ENCODE measurements at places on chromosomes 2 and 18. TPM values are rescaled to one million over a fixed set of nuclear protein-coding genes. Genes with fewer than 3 reads are reported as not detected.

GRCh38 chr2:9703701-9704221 is 73.0 kb upstream of the YWHAQ start:
- no peak for DNase-seq

DNA sequence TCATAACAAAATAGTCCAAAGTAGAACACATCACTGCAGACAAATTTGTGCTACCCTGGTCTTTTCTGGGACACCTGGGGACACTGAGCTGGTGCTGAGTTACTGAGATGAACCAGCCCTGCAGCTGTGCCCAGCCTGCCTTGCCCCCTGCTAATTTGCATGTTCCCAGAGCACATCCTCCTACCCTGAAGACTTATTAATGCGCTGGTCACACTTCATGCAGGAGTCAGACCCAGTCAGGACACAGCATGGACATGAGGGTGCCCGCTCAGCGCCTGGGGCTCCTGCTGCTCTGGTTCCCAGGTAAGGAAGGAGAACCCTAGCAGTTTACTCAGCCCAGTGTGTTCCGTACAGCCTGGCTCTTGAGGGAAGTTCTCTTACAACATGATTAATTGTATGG is 1518.3 kb downstream of the RPIA start:
- DNase-seq: no peak

DNA sequence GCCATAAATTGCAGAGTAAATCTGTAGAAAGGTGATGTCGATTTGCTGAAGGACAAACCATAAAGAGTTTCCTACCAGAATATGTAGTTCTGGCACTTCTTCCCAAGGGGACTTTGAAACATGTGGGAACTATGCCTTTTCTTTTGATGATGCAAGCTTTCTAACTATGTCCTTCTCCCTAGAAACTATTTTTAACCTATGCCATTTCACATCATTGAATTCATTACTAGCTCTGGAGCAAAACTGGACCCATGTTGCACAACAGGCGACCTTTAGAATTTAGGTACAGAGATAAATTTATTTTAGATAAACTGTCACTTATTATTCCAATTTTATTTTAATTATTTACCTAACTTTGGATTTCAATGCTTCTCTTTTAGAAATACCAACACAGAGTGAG is 186.5 kb downstream of the CCDC102B start:
- DNase-seq: no peak

DNA sequence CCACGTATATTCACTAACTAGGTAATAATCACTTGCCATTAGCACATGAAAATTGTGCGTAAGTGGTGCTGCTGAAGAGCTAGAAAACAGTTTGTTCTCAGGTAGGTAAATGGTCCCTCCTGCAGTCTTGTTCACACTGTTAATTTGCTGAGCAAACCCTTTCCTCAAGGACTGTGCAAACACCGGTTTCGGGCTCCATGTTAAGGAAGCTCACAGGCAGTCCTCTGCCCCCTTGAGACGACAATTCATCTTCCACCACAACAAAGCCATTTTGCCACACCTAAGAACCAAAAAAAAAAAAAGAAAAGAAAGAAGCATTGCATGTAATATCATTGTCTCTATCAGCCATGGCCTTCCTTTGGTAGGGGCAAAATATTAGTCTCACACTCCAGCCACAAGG is 193.9 kb downstream of the BCL11A start:
- DNase-seq: no peak

GRCh38 chr2:25856377-25856776 is 21.9 kb downstream of the ASXL2 start:
- no peak for DNase-seq

- no peak for DNase-seq
Measured at GRCh38 chr2:17805717-17806363, 10.4 kb upstream of the MSGN1 start.

GRCh38 chr18:13366541-13366940 is 148.0 kb downstream of the LDLRAD4 start:
- DNase-seq: no peak

- DNase-seq: no peak
Measured at GRCh38 chr2:237045449-237045848, 40.2 kb upstream of the COPS8 start.

The DIS3L2 gene
- polyA plus RNA-seq: 40.3 TPM

The LIPG gene
- 63.6 TPM for polyA plus RNA-seq

The RHBDD1 gene
- polyA plus RNA-seq: 30.4 TPM

The HDLBP gene
- 375 TPM for polyA plus RNA-seq

The SLC11A1 gene
- polyA plus RNA-seq: 0.58 TPM

The CCDC121 gene
- 12.0 TPM for polyA plus RNA-seq

The NEU4 gene
- polyA plus RNA-seq: 1.2 TPM
